ENCODE measurements at places on chromosomes 13 and 19. TPM values are rescaled to one million over a fixed set of nuclear protein-coding genes. Genes with fewer than 3 reads are reported as not detected.

GRCh38 chr13:44458313-44458975 lies 84.8 kb downstream of the SERP2 start:
- H3K36me3 ChIP-seq: no peaks in the 10 kb centered on the region
- peak; percentile 69 for DNase-seq
- no peak overlapping the region for H3K27ac ChIP-seq
- H3K4me1 ChIP-seq: no peaks in the 10 kb centered on the region

- peak overlapping the region; percentile 28 for H3K27ac ChIP-seq
- H3K36me3 ChIP-seq: no peaks in the 10 kb centered on the region
- H3K27me3 ChIP-seq: no peaks in the 10 kb centered on the region
- no peak overlapping the region for H3K4me3 ChIP-seq
These were observed 305.1 kb downstream of the KCNRG start for GRCh38 chr13:50320271-50320862.

DNA sequence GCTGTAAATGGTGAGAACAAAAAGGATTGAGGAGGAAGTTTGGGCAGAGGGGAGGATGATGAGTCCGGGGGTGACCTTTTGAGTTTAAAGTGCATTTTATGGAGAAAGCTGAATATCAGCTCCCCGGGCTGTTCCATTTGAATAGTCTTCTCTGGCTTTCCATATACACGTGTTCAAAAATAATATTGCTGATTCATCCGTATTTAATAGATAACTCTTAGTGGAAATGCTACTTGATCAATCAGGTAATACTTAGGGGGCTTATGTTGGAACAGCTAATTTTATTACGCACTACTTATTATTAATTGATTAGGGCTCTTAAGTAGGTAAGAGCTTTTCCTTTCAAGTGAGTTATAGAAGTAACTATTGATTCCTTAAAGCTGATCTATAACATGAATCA lies 76.4 kb downstream of the ERCC5 start:
- H3K4me3 ChIP-seq: no peak overlapping the region
- H3K36me3 ChIP-seq: no peaks in the 10 kb centered on the region
- no peak for DNase-seq

DNA sequence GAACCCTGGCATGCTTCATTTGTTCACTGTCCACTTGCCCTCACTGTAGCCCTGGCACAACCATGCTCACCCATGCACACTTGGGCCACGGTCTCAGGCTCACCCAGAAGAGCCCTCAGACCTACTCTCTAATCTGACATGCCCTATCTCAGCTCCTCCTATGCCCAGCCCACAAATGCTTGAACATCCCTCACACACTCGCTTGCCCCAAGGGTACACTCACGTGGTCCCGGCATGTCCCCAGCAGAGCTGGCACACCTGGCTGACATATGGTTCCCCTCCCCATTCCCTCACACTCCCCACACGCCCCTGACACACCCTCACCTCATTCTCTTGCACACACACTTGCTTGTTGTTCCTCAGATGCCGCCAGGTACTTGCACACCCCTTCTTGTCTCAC lies 55.7 kb downstream of the MAP4K1 start:
- H3K4me1 ChIP-seq: no peaks in the 10 kb centered on the region
- H3K27ac ChIP-seq: no peak overlapping the region
- H3K36me3 ChIP-seq: no peaks in the 10 kb centered on the region
- no peak for DNase-seq

DNA sequence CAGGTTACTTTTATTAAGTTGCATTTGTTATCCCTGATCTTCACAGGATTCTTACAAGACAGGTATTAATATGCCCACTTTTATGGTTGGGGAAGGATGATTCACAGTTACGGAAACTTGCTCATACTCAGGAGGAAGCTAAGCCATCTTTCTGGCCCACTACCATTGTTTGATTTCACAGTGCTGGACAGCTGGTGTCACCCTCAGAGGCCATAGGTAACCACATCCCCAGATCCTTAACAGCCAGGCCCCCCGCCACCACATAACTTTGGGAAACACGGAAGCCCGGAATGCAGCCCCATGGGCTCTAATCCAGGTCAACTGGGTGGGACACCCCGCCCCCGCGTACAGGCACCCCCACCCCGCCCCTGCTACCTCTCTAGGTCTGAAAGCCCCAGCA lies 119.7 kb downstream of the IRS2 start:
- no peak overlapping the region for H3K27ac ChIP-seq
- no peak for DNase-seq
- H3K36me3 ChIP-seq: no peaks in the 10 kb centered on the region
- H3K4me1 ChIP-seq: peaks cover 5% of the 10 kb centered on the region
- H3K4me3 ChIP-seq: no peak overlapping the region

- peaks cover 96% of the 10 kb centered on the region for H3K4me1 ChIP-seq
- no peak overlapping the region for H3K4me3 ChIP-seq
- peaks cover 13% of the 10 kb centered on the region for H3K27me3 ChIP-seq
- no peak for DNase-seq
- no peak overlapping the region for H3K27ac ChIP-seq
These were observed 5.8 kb downstream of the LATS2 start for GRCh38 chr13:21055511-21056045.

RAB3A gene
- 3.3 TPM for total RNA-seq

DNA sequence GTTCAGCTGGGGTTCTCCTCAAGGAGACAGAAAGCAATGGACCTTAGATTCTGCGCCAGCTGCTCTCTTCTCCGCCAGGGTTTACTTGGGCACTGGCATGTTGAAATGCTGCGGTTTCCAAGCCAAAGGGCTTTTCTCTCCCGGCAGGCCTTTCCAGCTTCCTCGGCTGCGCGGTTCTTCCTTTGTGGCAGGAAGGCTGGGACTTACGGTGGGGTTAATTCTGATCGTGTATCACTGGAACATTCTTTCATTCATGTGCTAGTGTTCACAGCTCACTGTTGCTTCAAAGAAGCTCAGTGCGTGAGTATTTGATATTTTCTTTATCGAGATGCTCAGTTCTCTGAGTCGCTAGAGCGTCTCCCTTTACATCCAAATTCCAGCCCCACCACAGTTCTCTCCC lies 723.2 kb downstream of the UQCRFS1 start:
- H3K4me1 ChIP-seq: no peaks in the 10 kb centered on the region
- peak; percentile 19 for DNase-seq
- H3K27ac ChIP-seq: no peak overlapping the region
- H3K4me3 ChIP-seq: no peak overlapping the region
- H3K27me3 ChIP-seq: no peaks in the 10 kb centered on the region

DNA sequence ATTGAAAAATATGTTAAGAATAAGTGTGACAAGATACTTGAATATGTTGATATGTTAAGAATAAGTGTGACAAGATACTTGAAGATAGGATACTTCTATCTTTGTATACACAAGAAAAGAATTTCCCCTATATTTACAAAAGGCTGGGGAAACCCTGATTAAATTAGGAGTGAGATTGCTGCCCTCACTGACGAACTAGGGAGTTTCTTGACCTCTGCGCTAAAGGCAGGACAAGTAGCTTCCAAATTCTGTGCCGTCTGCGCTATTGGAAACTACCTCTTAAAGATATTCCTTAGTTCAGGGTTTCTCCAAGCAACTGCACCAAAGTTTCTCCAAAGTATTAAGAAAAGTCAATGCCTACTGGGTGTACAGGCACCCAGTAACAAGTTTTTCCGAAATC lies 730 bp downstream of the ZNF260 start:
- H3K27ac ChIP-seq: peak overlapping the region; percentile 90
- H3K4me3 ChIP-seq: peak overlapping the region; percentile 70
- no peaks in the 10 kb centered on the region for H3K27me3 ChIP-seq
- peaks cover 16% of the 10 kb centered on the region for H3K4me1 ChIP-seq
- DNase-seq: no peak
- H3K36me3 ChIP-seq: peaks cover 20% of the 10 kb centered on the region

PEX11G gene
- total RNA-seq: 5.2 TPM

DNA sequence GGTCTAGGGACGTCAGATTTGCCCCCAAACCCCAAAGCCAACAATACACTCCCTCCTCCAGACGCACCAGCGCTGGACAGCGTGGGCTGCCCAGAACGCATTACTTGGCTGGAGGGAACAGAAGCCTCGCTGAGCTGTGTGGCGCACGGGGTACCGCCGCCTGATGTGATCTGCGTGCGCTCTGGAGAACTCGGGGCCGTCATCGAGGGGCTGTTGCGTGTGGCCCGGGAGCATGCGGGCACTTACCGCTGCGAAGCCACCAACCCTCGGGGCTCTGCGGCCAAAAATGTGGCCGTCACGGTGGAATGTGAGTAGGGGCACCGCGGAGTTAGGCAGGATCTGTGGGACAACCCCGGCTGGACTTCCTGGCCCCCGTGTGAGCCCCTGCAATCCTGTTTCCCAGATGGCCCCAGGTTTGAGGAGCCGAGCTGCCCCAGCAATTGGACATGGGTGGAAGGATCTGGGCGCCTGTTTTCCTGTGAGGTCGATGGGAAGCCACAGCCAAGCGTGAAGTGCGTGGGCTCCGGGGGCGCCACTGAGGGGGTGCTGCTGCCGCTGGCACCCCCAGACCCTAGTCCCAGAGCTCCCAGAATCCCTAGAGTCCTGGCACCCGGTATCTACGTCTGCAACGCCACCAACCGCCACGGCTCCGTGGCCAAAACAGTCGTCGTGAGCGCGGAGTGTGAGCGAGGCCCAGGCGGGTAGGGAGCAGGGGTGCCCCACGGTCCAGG lies 4.0 kb downstream of the ICAM5 start:
- no peak overlapping the region for H3K27ac ChIP-seq
- no peak for DNase-seq
- no peaks in the 10 kb centered on the region for H3K36me3 ChIP-seq
- H3K4me3 ChIP-seq: no peak overlapping the region
- H3K4me1 ChIP-seq: peaks cover 50% of the 10 kb centered on the region

GRCh38 chr13:106314417-106314816 lies 221.0 kb downstream of the EFNB2 start:
- H3K27ac ChIP-seq: no peak overlapping the region
- H3K36me3 ChIP-seq: no peaks in the 10 kb centered on the region
- no peak for DNase-seq
- H3K27me3 ChIP-seq: no peaks in the 10 kb centered on the region
- H3K4me1 ChIP-seq: no peaks in the 10 kb centered on the region
- no peak overlapping the region for H3K4me3 ChIP-seq

DNA sequence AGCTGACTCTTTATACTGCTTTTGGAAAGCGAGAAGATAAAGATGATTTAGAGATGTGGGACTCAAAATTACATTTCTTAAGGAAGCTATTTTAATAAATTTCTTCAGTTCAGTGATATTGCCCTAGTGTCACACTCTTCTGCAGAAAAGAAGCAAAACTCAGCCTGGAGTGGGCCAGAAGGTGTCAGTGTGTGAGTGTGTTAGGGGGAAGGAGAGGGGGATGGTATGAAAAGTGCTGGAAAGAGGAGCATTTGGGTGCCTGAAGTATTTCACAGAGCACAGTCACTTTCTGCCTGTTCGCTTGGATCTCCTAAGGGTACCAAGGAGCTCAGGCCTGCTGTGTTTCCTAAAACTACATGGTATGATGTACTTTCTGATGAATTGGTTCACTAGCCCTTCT lies 84.5 kb upstream of the FRY start:
- no peak for DNase-seq
- H3K27ac ChIP-seq: no peak overlapping the region
- peaks cover 15% of the 10 kb centered on the region for H3K4me1 ChIP-seq
- no peak overlapping the region for H3K4me3 ChIP-seq
- H3K27me3 ChIP-seq: no peaks in the 10 kb centered on the region

DNA sequence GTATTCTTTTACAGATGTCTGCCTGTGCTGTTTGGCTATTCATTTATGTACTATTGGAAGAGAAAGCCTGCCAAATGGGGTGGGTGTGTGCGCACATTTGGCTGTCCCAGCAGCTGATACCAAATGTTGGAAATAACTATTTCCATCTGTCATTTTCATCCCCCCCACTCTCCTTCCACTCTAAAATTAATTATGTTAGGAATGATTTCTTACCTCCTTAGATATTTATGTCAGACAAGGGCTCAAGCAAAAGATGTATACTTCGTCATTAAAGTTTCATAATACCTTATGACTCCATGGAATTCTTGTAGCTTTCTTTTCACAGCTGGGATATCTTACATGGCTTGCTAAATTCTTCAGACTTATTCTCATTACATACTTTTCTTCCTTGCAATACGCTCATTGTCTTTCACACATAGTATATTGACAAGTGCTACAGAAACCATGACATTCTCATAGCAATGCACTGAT lies 18.6 kb downstream of the ITM2B start:
- H3K27ac ChIP-seq: no peak overlapping the region
- DNase-seq: no peak
- H3K4me1 ChIP-seq: peaks cover 74% of the 10 kb centered on the region
- no peak overlapping the region for H3K4me3 ChIP-seq
- H3K36me3 ChIP-seq: peaks cover 35% of the 10 kb centered on the region
- no peaks in the 10 kb centered on the region for H3K27me3 ChIP-seq

DNA sequence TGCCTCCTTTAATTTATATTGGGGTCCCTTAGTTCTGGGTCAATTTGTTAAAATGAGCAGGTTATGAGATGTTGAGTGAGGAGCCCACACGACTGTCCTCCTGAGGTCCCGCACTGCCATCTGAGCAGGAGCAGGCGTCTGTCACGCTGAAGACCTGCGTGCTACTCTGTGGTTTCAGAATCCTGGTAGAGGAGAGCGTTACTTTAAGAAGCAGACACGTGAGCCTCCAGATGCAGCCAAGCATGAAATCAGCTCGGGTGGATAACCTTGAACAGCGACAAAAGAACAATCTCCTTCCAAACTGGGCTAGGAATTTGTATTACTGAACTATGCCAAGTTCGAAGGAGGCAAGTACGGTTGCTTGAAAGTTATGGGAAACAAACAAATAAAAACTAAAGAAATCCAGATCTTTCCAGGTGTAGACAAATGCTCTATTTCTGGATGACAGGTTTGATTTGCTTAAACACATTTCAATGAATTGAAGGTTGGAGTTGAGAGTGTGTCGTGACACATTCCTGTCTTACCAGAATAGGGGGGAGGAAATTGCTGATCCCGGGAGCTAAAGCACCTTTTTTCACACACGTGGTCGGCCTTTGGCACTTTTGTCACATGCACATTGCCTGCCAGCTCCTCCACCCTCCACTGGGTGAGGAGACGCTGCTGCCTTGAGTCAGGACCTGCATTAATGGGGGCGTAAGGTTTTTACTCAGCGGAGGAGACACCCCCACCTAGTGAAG lies 945.5 kb upstream of the SLC10A2 start:
- H3K4me1 ChIP-seq: no peaks in the 10 kb centered on the region
- DNase-seq: no peak
- H3K27ac ChIP-seq: no peak overlapping the region
- no peaks in the 10 kb centered on the region for H3K27me3 ChIP-seq
- no peak overlapping the region for H3K4me3 ChIP-seq

GRCh38 chr13:76991432-76991795 lies 467 bp upstream of the CLN5 start:
- DNase-seq: peak; percentile 88
- H3K4me1 ChIP-seq: peaks cover 37% of the 10 kb centered on the region
- peak overlapping the region; percentile 90 for H3K27ac ChIP-seq

GRCh38 chr13:43880926-43881325 lies 1.2 kb downstream of the LACC1 start:
- peaks cover 23% of the 10 kb centered on the region for H3K4me1 ChIP-seq
- no peaks in the 10 kb centered on the region for H3K36me3 ChIP-seq
- DNase-seq: no peak

CYP2S1 gene
- total RNA-seq: 14.5 TPM

DNA sequence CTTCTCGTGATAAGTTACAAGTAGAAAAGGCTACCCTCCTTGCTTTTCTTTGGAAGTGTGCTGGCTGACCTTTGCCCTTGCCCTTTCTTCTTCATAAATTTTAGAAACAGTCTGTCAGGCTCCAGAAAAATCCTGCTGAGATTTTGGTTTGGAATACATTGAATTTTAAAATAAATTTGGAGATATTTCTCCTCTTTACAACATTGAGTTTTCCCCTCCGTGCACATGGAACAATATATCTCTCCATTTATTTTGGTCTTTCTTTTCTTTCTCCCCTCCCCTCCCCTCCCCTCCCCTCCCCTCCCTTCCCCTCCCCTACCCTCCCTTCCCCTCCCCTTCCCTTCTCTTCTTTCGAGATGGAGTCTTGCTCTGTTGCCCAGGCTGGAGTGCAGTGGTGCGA lies 8.6 kb downstream of the KLK4 start:
- no peaks in the 10 kb centered on the region for H3K36me3 ChIP-seq
- H3K27ac ChIP-seq: no peak overlapping the region
- H3K4me1 ChIP-seq: no peaks in the 10 kb centered on the region
- no peak for DNase-seq
- H3K27me3 ChIP-seq: no peaks in the 10 kb centered on the region

ZNF429 gene
- total RNA-seq: 26.4 TPM
